ENCODE measurements at places on chromosomes 5 and 9. TPM values are rescaled to one million over a fixed set of nuclear protein-coding genes. Genes with fewer than 3 reads are reported as not detected.

SPATA31C1 gene
- polyA plus RNA-seq, result 0.18 TPM

QRFP gene
- 0.36 TPM for polyA plus RNA-seq

GLRA1 gene
- polyA plus RNA-seq, result 0.03 TPM

CCDC183 gene
- polyA plus RNA-seq, result 27.4 TPM

GRCh38 chr5:112689155-112689909, 48.4 kb upstream of the APC start:
- no peak for DNase-seq

- no peak for DNase-seq
These were observed 133.8 kb downstream of the ARHGEF28 start for GRCh38 chr5:73759771-73760170.

- DNase-seq, result no peak
These were observed 344.6 kb downstream of the PDE4D start for GRCh38 chr5:59548807-59549357.
